ENCODE measurements at places on chromosomes 7 and 10. TPM values are rescaled to one million over a fixed set of nuclear protein-coding genes. Genes with fewer than 3 reads are reported as not detected.

Gene PMPCB
- polyA plus RNA-seq, result 82.9 TPM

Gene TAS2R16
- polyA plus RNA-seq, result not detected

Gene MLXIPL
- 3.5 TPM for polyA plus RNA-seq

Gene SPRN
- polyA plus RNA-seq, result 2.8 TPM

Gene THSD7A
- polyA plus RNA-seq, result 20.8 TPM

Gene ZNF853
- 15.5 TPM for polyA plus RNA-seq

Gene GRID2IP
- 0.93 TPM for polyA plus RNA-seq

- no peak for DNase-seq
These were observed 125.1 kb upstream of the NOBOX start for GRCh38 chr7:144528536-144529045.

- DNase-seq, result no peak
These were observed 59.4 kb downstream of the MAD1L1 start for GRCh38 chr7:2173189-2173827.

DNA sequence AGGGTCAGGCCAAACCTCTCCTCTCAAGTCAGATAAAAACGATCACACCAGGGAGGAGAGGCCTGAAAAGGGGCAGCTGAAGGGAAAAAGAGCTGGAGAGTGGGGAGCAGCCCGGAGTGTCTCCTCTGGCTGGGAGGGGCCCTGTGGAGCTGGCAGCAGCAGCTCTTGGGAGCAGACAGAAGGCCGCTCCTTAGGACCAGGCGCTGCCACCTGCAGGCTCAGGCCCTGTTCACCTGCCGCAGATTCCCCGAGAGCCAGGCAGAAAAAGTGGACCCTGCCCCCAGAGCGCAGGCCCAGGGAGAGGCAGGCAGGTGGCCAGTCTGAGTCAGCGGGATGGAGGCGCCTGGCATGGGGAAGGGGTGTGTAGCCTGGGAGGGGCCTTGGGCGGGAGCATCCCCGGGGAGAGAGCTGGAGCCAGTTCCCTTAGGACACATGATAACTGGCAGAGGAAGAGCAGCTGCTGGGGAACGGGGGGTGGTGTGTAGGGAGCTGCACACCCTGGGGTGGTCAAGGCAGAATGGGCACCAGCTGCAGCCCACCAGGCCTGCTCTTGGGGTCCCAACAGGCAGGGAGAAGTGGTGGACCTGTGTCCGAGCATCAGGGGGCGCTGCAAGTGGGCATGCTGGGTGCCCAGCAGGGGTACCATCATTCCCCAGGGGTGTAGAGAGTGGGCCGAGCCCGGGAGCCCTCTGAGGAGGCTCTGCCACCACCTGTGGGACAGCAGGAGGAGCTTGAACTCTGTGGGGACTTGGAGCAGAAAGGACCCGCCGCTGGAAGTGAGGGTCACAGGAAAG lies 177.2 kb upstream of the RHEB start:
- peak; percentile 53 for DNase-seq

DNA sequence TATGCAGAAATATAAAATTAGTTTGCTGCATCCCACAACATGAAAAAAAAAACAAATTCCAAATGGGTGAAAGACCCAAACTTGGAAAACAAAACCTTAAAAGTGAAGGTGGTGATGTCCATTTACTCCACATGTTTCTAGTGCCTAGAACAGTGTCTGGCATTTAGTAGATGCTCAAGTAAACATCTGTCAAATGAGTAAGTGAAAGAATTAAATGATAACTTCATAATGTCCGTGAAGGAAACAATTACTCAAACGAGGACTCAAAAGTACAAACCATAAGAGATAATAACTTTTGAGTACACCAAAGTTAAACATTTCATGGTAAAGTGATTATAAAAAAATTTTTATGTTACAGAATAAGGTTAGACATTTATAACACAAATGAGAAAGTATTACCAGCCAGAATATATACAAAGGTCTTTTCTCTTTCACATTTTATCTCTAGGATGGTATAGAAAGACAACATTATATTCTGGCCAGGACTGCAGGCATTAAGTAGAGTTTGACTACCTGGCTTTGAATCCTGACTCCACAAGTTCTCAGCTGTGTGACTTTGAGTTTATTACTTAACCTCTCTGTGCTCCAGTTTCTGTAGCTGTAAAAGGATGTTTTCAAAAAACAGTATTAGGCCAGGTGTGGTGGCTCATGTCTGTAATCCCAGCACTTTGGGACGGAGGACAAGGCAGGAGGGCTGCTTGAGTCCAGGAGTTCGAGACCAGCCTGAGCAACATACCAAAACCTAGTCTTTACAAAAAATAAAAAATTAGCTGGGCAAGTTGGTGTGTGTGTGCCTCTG lies 20.7 kb downstream of the NMT2 start:
- DNase-seq, result no peak

GRCh38 chr7:128435327-128435686 lies 20.4 kb upstream of the HILPDA start:
- no peak for DNase-seq

- DNase-seq, result no peak
These were observed 118.2 kb downstream of the VIPR2 start for GRCh38 chr7:159026271-159027055.

DNA sequence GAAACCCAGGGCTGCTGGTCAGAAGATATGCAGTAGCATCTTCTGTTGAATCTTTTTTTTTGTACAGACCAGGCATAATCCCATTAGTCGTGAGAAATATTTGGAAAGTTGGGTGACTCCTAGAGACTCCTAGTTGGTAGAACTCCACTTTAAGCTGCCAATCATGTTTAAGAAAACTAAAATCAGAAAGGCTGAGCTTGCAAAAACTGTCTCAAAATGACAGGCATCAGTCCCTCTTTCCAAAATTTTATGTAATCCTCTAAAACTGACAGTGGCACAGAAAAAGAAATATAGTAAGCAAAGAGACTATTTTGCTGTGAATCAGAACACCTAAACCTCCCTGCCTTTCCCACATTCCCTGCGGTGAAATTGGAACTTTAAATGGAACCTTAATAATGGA lies 568.5 kb downstream of the CCSER2 start:
- DNase-seq, result no peak

DNA sequence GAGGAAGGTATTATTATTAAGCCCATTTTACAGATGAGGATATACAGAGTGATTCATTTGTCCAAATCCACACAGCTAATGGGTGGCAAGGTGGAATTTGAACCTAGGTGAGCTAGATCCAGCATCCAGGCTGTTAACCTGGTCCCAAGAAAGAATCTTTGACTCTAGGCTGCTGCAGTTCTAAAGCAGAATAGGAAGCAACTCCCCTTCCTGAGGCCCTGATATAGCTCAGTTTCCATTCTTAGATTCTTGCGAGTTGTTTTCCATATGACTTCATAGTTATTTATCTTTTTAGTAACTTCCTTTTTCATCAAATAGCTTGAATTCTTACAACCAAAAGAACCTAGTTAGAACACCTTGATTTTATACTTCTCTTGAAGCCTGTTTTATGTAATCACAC lies 24.1 kb upstream of the ZC3HAV1L start:
- no peak for DNase-seq

DNA sequence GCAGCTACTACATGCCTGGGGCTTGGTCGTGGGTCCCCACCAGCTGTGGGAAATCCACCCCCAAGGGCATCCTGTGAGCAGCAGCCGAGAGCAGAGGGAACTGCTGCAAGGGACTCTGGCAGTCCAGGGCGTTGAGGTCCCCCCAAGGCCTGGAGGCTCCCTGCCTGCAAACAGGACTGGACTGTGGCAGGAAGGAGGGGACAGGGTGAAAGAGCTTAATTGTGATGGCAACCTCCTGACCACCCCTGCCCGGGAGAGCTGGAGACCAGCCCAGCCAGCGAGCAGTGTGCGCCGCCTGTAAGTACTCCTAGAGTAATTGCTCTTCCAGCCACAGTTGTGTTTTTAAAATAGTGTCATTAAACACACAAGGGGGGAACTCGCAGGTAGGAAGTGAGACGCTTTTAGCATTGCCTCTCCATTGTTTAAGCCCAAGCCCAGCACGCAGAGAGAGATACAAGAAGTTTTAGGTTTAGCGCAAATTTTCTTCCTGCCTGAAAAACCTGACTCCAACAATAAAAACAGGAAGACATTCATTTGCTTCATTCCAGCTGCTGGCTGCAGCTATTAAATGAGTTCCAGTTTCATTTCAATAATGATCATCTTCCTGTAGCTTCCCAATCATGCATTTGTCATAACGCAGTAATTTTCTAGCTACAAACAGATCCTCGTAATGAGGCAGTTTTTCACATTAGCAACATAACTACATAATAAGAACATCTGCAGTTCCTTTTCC lies 111.1 kb downstream of the EBF3 start:
- DNase-seq, result no peak

DNA sequence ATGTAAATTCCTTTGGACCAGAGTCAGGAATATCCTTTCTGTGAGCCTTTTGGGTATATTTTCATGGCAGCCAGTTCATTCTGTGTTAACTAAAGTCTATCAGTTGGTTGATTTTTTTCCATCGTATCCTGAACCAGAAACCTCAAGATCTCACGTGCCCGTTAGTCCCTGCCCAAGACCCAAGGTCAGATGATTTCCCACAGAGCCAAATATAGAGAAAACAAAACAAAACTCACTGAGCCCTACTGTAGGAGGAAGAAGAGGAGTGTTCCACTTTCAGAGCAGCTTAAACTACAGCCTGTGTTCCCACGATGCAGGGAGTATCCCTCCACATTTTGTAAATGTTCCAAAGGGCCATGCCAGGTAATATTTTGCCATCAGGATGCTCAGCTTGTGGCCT lies 96.0 kb upstream of the ADO start:
- no peak for DNase-seq

DNA sequence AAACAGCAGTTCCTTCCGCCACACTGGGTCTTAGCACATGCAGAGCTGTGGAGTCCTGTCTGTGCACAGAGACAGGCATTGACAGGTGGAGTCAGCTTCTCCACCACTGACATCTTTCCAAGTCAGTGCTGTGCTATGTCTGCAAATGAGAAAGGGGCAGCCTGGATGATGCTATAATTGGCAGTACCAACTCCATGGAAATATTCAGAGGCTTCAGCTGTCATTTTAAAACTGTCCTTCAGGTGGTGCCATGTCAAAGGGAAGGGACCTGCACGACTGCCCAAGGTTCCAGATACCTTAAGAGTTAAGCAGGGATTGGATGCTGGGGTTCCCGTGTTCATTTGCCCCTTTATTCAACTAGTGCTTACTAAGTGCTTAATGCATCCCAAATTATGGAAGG lies 258.0 kb upstream of the PRKCQ start:
- DNase-seq, result no peak

DNA sequence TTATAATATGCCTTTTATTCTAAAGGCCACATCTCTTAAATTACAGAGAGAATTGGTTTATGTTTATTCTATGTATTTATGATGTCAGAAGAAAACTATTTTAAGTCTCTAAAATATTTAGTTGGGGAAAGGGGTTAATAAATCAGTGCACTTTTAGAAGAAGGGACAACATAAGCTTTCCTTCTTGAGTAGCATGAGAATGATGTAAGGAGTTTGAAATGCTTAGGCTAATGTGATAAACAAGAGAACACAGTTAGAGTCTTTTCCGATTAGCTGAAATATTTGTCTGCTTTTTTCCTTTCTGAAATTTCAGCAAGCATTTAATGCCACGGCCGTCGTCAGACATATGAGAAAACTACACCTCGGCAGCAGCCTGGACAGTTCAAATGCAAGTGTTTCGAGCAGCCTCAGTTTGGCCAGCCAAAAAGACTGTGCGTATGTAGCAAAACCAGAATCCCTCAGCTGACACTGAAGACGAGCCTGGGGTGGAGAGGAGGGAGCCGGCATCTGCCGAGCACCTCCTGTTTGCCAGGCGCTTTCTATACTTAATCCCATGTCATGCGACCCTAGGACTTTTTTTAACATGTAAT lies 176.2 kb downstream of the CCDC3 start:
- DNase-seq, result no peak

GRCh38 chr7:68770649-68771048 lies 827.6 kb upstream of the AUTS2 start:
- peak; percentile 35 for DNase-seq

GRCh38 chr7:79455173-79455790 lies 1.8 kb upstream of the MAGI2 start:
- no peak for DNase-seq
